ENCODE measurements at places on chromosomes 3 and 15.

DNA sequence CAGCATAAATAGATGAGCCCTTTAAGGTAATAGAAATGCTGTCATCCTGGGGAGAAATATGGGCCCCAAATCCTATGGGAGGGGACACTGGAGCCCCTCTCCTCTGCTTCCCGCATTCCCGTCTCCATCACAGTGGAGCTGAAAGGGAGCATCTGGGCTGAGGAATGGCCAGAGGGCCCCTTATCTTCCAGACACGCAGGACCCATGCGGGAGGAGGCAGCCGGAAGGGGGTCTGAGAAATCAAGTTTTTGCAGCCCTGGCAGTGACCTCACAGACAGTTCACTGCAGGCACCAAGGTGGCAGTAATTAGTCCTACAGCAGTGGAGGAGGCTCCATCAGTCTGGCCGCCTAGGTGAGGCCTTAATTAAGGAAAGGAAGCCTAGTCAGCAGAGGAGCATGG lies 80.2 kb downstream of the RAB11A start:
- no peak for DNase-seq

GRCh38 chr3:152183473-152183872 lies 85.3 kb upstream of the MBNL1 start:
- peak; percentile 70 for DNase-seq

- no peak for DNase-seq
Measured at GRCh38 chr3:150830094-150830681, 67.2 kb upstream of the SIAH2 start.

- no peak for DNase-seq
Measured at GRCh38 chr3:30343861-30344260, 262.5 kb upstream of the TGFBR2 start.

- DNase-seq = no peak
Measured at GRCh38 chr15:93057618-93058017, 31.4 kb downstream of the RGMA start.
